Fibroblast of mammary gland (primary cell): ENCODE measurements at places on chromosomes 12 and 14.
A peak's percentile ranks its signal among the peaks of the same experiment; 100 is the strongest.

DNA sequence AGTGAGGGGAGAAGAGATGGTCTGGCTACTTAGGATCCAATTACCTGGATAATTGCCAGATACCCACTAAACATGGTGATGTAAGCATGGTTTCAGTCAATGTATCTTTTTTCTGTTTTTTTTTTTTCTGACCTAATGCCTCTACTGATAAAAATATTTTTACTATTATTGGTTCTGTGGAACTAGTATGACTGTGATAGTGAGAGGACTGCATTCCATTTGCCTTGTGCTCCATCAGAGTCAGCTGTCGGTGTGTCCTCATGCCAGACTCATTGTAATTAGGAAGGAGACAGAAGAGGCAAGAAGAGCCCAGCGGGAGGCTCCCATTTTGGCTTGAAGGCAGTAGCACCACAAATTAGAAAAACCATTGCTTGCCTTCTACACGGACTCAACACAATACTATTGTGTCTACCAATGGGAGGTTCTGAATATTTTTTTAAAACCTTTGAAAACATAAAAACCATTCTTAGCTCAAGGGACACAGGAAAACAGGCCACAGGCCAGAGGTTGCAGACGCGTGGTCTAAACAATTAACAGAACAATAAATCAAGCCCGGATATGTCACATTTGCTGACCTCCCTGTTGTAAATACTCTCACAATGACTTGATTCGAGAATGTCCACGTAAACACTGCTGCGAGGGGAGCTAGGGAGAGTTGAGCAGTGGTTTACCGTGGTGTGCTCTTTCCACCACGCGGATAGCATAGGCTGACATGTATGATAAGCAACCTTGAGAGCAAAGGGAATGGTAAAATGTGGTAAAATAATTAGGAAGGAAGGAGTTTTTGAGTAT lies 13.5 kb upstream of the DCP1B start:
- DNase-seq = no peak

DNA sequence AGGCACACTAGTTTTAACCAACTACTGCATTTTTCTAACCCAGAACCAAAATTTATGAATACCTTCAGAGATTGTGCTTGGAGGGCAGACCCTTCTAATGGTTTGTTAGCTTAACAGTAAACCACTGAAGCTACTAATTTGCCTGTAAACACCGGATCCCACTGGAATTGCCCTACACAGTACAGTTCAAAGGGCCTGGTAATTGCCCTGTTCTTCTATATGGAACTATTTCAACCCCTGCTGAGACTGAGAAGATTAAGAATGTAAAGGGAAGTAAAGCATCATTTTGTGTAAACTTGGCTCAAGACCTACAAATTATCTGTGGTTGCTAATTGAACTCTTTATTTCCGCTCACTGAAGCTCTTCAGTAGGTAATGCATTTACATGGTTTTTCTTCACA lies 468.1 kb downstream of the NPAS3 start:
- DNase-seq = no peak

DNA sequence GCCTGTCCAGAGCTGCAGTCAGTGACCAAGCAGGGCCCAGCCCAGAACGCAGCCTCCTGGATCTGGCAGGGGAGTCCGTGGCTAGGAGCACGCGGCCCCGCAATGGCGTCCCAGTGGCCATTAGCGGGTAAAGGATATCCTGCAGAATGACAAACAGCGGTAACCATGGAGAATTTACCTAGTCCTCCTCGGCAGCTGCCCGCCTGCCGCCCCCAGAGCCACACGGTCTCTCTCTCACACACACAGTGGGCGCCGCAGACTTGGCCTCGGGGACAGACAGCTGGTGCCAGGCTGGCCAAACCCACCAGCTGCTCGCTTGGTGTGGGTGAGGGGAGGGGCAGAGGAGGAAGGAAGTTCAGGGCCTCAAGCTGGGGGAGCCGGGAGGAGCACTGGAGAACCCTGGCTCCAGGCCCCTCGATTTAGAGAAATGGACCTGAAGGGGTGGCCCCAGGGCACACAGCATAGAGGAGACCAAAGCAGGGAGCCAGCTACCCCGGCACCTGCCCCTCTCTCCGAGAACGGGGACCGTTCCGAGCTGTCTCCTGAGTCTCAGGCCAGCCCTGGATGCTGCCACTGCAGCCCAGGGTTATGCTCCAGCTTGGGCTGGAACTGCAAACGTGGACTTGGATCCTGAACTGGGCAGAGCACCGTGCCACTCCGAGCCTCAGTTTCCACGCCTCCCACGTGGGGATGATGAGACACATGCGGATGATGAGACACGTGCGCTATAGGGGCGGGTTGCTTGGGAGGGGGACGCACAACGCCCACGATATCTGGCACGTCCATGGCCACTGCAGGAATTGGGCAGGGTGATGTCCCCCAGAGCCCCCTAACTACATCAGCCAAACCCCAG lies 3.4 kb downstream of the CDK2AP1 start:
- DNase-seq = no peak

- peak; percentile 26 for DNase-seq
Measured at GRCh38 chr12:110756611-110757010, 13.9 kb upstream of the PPP1CC start.

- peak; percentile 33 for DNase-seq
Measured at GRCh38 chr12:38392554-38393144, 76.1 kb downstream of the ALG10B start.

- DNase-seq = no peak
Measured at GRCh38 chr14:104352493-104353220, 214.3 kb downstream of the KIF26A start.

GRCh38 chr12:9868311-9868801 lies 798 bp downstream of the CLEC2B start:
- DNase-seq = peak; percentile 39

DNA sequence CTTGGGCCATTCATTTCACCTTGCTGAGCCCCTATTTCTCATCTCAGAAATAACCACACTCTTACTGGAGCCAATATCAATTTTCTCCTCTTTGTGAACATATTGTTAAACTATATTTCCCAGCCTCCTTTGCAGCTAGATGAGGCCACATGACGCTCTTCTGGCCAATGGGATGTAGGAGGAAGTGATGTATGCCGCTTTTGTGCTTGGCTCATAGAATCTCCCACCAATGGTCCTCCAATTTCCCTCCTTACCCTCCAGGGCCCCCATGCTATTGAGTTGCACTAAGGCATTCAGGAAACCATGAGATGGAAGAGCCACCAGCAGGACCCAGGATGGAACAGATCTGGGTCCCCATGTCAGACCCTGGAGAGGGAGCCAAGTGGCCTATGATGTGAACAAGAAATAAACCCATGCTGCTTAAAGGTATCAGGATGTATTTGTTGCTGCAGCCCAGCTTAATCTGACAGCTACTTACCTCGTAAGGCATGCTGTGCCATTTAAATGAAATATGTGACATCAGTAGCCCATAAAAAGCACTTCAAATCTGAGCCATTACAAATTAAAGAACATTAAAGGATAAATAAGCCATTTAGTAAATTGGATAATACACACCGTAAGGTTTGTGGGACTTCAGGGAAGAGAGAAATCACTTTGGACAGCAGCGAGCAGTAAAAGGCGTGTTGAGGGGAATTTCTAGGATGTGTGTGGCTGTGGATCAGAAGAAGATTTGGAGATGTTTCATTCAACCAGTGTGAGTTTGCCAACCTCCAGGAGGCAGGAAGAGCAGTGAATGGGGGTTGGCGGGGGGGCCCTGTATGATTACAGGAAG lies 24.4 kb upstream of the BDKRB2 start:
- no peak for DNase-seq

DNA sequence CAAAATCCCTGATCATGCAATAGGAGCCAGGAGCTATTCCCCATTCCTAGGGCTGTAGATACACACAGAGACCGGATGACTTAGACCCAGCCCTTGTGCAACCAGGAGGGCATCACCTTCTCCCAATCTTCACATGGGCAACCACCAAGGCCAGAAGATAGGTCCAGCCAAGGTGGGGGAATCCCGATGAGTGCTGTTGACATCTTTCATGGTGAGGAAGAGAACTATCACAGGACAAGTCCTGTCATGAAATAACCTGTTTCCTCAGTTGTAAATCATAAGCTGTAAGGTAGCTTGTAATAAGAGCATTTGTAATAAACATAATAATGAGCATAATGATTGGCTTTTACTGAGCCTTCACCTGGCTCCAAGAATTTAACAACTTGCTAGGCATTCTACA lies 89.5 kb downstream of the GCH1 start:
- no peak for DNase-seq

DNA sequence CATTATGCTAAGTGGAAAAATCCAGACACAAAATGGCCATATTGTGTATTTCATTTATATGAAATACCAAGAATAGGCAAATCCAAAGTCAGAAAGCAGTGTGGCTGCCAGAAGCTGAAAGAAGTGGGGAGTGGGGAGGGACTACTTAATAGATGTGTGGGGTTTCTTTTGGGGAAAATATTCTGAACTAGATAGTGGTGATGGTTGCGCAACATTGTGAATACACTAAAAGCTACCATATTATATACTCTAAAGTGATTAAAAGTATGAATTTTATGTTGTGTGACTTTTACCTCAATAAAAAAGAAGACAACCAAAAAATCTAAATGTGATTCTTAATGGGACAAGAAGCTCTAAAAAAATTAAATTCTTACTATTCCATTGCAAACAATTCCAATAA lies 272.6 kb downstream of the DAD1 start:
- no peak for DNase-seq

- DNase-seq = peak; percentile 56
Measured at GRCh38 chr12:18217966-18218365, 43.4 kb upstream of the PIK3C2G start.

DNA sequence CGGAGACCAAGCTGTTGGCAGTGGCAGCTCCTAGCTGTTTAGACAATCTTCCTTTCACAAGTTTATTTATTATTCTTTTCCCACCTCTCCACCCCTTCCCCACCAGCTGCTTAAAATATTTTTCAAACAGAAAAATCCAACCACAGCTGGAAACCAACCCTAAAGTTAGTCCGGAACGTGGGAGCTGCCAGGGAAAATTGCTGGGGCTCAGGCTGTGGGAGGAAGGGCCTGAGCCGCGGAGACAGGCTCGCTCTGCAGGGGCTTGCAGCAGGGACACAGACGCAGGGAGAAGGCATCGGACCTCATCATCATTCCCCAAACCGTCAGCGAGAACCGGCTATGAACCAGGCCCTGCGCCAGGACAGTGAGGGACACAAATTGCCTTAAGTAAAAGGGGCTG lies 16.1 kb upstream of the TMEM106C start:
- no peak for DNase-seq

DNA sequence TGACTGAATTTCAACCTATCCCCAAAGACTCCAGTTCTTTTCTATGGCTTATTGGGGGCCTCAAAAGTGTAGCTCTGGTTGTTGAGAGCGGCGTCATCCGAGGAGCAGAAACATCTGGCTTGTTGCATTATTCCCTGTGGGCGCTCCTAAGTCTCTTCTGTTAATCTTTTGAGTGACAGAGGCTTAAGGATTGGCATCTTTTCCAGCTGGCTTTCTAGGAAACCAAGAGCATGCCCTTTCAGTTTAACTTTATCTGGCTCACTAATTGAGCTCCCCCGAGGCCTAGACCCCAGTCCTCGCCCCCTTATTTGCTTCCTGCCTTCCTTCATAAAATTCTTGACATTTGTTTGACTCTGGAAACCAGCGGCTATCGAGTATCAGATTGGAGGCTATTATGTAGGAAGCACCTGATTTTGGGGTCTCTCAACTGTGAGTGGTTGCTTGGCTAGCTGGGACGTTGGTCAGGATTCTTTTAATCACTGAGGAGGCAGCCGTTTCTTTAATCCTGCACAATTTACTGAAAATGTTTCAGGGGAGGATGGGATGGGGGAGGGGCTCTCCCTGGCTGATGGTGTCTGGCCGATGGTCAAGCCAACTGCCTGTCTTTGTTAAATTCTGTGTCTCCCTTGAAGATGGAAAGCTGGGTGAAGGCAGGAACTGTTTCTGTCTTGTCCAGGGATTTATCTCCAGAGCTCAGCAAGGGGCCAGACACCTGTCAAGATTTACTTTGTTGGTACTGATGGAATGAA lies 3.1 kb downstream of the SMOC1 start:
- DNase-seq = no peak

DNA sequence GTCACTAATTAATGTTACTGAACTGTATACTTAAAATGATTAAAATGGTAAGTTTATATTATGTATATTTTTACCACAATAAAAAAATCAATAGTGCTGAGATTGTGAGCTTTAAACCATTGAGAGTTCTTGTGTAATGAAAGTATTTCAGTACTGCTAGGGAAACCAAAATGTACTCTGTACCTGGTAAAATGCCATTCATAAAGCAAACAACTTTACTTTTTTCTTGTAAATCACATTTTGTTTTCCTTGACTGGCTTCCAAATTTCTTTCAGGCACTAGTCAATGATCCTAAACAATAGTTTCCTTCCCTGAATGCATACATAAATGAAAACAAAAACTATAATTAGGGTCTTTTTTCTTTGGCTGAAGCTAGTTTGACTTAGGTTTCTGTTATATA lies 29.4 kb upstream of the SNRPF start:
- no peak for DNase-seq

- DNase-seq = no peak
Measured at GRCh38 chr12:104354868-104355570, 51.5 kb downstream of the EID3 start.

DNA sequence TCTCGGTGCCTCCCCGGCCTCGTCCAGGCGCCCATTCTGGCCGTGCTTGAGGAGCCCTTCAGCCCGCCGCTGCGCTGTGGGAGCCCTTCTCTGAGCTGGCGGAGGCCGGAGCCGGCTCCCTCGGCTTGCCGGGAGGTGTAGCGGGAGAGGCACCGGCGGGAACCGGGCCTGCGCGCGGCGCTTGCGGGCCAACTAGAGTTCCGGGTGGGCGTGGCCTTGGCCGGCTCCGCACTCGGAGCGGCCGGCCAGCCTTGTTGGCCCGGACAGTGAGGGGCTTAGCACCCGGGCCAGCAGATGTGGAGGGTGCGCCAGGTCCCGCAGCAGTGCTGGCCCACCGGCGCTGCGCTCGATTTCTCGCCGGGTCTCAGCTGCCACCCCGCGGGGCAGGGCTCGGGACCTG lies 168.7 kb upstream of the RPL10L start:
- DNase-seq = no peak

DNA sequence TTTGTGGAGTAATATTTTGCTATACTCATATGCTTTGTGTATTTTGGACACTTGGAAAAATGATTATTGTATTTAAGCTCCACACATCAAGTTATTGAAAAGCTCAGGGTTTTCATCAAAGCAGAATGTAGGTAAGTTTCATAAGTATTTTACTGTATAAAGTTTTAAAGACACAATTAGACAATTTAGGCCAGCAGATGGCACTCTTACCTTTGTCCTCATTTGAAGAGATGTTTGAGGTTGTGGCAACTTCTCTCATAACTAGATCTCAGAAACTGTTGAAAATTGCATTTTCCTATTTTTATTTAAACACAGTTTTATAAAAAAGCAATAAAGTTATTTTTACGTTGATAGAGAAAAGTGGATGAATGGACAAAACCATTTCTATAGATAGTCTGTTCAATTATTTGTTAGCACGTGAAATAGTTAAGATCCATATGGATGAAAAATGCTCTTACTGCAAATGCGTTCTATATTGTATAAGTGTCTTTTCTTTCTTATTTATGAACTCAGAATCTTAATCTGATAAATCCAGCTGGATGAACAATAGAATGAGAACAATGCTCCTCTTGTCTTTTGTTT lies 300.0 kb downstream of the AEBP2 start:
- DNase-seq = peak; percentile 73

GRCh38 chr12:113676117-113676516 lies 204.4 kb upstream of the LHX5 start:
- DNase-seq = no peak

GRCh38 chr14:58796242-58797009 lies 158.7 kb downstream of the DACT1 start:
- no peak for DNase-seq

- DNase-seq = no peak
Measured at GRCh38 chr14:76902591-76902990, 76.4 kb downstream of the LRRC74A start.
